ENCODE measurements at places on chromosomes 6 and 20.

DNA sequence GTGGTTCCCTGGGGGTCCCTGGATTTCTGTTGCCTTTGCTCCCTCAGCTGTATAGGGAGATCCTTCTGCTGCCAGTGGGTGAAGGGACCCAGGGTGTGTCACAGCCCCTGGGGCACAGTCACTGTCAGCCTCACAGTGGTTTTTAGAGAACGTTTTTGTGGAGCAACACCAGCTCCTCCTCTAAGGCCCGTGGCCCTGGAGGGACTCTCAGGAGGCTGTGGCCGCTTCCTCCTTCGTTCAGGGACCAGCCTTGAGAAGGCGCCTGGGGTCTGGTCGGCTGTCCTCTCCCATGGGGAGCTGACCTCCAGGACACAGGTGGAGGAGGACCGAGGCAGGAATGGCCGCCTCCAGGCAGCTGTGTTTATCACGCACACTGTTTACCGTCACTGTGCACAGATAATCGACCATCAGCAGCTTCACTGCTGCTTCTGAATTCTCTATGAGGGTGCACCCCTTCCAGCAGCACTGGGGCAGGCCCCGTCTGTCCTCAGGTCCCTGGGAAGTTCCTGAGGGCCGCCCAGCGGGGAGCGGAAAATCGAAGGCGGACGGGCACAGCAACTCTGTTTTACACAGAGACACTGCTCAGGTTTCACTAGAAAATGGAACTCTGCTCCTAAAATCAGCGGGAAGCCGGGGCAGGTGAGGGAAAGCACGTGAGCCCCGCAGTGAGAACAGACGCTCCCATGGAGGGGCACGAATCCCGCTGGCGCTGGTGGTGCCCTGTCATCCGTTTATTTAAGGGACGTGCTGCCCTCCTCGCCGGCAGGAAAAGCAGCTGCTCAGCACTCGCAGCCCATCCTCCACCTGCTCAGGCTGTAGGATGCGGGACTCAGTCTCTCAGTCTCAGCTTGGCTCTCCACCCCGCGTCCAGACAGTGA is 10.4 kb upstream of the FRMD1 start:
- no peak for DNase-seq

- DNase-seq, result no peak
These were observed 108.4 kb downstream of the PLCB4 start for GRCh38 chr20:9177278-9177677.

DNA sequence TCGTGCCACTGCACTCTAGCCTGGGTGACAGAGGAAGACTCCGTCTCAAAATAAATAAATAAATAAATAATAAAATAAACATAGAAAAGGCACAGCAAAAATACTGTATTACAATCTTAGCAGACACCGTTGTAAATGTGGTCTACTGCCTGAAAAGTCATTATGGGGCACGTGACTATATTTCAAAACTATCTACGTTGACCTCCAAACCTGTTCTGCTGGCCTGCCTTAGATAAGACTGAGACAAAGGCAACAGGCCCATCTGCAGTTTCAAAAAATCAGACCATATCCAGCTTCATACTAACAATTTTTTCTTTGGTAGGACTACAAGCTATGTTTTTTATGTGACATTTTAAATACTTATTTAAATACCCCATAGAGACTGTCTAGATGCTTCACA is 59.1 kb downstream of the AGPAT4 start:
- DNase-seq, result no peak

GRCh38 chr6:67102743-67103142 is 1395.7 kb upstream of the EYS start:
- DNase-seq, result no peak

- DNase-seq, result no peak
These were observed 121.9 kb downstream of the CFAP61 start for GRCh38 chr20:20174089-20174835.

- peak; percentile 96 for DNase-seq
These were observed 47.1 kb downstream of the SNAI1 start for GRCh38 chr20:50029697-50030461.

DNA sequence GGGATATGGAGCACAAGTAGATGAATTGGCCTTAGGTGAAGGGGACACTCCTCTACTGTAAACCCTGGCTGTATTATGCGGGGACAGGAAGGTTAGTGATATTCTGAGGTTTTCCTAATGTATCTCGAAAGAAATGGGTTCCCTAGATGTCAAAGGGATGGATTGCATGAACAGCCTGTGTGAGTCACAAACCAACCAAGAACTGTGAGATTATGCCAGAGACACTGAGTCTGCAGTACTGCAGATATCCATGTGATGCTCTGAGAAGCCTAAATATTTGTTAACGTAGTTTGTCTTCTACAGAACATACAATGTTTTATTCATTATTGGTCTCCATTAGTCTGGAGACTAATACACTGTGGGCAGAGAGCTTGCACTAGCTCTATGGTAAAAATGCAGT is 182.2 kb downstream of the AKAP7 start:
- peak; percentile 20 for DNase-seq

GRCh38 chr6:83365931-83366330 is 64.9 kb downstream of the ME1 start:
- peak; percentile 83 for DNase-seq

DNA sequence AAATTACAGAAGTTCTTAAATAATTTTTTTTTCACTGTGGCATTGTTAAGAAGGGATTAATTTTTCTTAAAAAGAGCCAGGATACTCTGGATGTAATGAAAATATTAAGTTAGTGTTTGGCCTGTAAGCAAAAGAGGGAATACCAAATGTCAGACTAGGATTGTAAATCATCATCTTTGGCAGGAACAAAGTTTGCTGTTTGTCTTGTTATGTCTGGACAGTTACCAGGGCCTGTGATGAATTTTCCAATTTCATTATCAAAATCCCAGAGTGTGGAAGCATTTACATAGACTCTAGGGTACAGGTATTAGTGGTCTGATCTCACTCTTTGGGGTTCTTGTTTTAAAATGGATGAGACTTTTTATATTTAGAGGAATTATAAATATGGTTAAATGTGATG is 26.1 kb downstream of the CEP57L1 start:
- peak; percentile 24 for DNase-seq

Measured in choroid plexus epithelial cell (primary cell).